Tibial artery (tissue), 4 donors: ENCODE measurements at places on chromosomes 1 and 21.
A peak's percentile ranks its signal among the peaks of the same experiment; 100 is the strongest.

- no peak for DNase-seq
Observed at GRCh38 chr1:54506594-54506993, 41.4 kb upstream of the ACOT11 start.

- DNase-seq, result no peak
Observed at GRCh38 chr1:19262047-19262446, 10.4 kb downstream of the MRTO4 start.

- DNase-seq, result no peak
Observed at GRCh38 chr1:243508303-243508713, 252.5 kb downstream of the SDCCAG8 start.

DNA sequence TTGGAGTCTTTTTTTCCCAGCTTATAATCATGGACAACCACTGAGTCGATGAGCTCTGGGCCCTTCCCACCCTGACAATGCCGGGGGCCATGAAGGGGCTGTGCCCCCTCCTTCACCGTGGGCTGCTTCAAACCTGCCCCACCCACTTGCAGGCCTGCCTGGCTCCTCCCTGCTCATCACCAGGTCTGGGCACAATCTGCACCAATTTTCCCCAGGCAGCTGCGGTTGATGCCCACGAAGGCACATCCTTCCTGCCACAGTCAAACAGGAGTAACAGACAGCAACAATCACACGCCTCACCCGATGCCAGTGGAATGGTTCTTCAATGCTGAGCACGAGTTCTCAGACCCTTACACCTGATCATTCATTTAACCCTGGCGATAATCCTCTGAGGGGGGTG, 18.9 kb downstream of the PGLYRP3 start:
- no peak for DNase-seq

DNA sequence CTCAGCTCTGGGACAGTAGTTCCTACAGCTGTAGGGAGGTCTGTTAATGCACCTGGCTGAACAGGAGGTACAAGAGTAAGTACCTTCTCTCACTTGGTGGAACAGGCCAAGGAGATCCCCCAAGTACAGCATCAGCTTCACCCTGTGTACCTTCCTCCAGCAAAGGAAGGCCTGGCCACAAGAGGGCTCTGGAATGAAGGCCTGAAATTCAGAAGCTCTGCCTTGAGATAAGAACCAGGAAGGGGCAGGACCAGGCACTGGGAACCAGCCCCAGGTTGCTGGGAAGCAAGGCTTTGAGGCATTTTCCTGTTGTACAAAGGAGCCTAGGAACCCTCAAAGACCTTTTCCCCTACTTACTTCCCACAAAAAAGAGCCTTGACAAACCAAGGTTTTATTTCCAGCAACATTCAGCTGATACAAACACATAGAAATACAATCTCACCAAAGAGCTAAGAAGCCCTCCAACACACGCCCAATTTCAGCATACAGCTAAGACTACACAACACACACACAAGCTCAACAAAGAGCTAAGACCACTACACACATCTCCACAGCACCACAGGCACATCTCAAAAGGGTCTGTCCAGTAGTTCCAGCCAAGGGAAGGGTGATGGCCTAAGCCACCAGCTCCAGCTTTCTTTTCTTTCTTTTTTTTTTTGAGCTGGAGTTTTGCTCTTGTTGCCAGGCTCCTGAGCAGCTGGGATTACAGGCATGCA, 23.5 kb downstream of the F11R start:
- peak; percentile 61 for DNase-seq

GRCh38 chr21:37668462-37669239, 247.6 kb downstream of the KCNJ6 start:
- no peak for DNase-seq

GRCh38 chr1:169949139-169949538, 55.4 kb upstream of the SCYL3 start:
- no peak for DNase-seq

DNA sequence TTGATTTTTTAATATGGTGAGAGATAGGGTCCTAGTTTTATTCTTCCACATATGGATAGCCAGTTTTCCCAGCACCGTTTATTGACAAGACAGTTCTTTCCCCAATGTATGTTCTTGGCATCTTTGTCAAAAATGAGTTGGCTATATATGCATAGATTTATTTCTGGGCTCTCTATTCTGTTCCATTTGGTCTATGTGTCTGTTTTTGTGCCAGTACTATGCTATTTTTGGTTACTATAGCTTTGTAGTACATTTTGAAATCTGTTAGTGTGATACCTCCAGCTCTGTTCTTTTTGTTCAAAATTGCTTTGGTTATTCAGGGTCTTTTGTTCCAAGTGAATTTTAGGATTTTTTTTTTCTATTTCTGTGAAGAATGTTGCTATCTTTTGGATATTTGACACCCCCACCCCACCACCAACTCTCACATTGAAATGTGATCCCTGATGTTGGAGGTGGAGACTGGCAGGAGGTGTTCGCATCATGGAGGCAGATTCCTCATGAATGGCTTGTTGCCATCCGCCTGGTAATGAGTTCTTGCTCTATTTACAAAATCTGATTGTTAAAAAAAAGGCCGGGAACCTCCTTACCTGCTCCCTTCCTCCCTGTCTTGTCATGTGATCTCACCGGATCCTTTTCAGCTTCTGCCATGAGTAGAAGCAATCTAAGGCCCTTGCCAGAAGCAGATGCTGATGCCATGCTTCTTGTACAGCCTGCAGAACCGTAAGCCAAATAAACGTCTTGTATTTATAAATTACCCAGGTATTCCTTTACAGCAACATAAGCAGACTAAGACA, 54.8 kb upstream of the KRTAP19-8 start:
- no peak for DNase-seq

DNA sequence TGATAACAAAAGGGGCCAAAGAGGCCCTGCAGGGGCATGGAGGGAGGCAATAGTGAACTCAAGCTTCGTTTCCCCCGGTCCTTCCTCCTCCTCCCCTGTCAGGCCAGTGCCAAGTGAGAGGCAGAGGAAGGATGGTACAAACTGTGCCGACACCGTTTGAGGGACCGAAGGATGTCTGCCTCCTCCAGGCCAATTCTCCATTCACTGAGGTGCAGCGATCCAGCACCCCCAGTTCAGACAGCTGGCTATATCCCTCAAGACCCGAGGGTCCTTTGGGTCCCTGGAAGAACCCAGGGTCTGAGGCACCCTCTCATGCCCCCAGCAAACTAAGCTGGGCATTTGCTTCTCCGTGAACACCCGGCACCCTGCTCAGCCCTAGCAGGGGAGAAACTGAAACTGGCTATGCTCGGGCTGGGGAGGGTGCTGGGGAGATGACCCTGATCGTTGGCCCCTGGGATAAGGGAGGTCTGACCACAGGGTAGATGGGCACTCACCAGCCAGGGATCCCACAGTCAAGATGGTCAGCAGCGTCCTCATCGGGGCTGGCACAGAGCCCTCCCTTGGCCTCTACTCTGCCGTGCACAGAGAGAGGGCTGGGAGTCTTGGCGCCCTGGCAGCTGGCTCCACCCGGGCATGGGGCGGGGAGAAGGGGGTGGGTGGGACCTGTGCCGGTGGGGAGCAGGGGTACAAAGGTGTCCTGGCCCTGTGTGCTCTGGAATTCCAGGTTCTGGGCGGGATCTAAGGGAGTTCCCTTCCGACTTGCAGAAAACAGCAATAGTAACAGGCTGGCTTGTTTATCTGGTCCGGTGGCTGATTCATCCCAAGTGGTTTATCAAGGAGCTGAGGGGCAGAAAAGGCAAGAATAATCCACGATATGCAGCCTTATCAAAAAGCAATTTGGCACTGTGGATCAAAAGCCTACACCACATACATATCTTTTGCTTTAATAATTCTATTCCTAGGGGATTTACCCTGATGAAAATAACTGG, at the start of gene IL22RA1:
Gene IL22RA1 (minus strand): TSS at position 595 of the 989 bp plus-strand sequence. CDS start 58 bp downstream, at position 537.
- DNase-seq, result peak; percentile 51

- peak; percentile 38 for DNase-seq
Observed at GRCh38 chr1:228555074-228555994, 68.2 kb downstream of the RNF187 start.

- DNase-seq, result no peak
Observed at GRCh38 chr1:4027492-4028138, 127.5 kb upstream of the C1orf174 start.

DNA sequence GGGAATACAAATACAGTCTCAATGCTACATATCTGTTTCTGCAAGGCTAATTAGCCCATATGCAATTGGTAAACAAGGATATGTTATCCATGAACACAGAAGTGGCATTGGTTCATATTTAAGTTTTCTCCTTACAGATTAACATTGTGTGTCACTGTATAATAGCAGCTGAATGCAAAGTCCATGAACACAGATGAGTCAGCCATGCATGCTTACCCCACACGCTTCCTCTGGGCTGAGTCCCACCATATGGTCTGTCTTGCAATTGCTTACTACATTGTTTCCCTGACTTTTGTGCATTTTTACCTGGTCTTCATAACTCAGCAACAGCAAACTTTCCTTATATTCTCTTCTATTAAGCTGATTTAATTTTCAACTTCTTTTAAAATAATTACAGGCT, 41.5 kb upstream of the TSNAX start:
- no peak for DNase-seq

DNA sequence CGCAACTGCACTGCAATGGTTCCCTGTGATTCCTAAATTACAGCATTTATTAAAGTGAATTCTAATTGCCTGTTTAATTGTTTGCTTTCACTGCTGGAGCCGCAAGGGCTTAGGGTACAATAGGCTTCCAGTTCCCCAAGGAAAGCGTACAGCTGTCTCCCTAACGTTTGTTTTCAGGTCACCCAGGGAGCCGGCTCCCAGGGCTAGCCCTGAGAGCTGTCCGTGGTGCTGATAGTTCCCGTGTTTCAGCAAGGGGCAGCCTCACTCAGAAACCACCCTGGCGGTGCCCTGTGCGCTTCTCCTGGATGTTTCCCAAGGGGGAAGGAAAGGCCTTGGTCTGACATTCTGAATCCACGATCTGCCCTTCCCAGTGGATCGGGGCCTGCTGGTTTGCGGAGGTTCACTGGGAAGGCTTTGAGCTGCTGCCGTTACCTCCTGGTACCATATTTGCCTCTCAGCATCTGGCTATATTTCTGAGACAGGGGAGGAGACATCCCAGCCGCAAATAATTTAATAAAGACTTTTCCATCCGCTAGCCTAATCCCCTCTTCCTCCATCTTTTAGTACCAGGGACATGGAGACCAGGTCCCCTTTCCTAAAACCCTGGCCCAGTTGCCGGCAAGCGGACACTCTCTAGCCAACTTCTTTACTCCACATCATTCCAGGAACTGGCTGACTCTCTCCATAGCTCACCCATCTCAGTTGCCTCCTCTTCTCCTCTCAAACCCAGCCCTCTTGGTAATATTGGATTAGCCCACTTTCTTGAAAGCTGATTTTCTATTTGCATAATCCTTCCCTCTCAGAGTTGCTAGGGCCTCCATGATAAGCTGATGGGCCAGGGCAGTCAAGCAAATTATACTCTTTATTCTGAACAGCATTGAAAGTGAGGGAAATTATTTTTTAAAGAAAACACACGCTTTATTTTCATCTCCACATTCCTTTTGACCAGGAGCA, 149.0 kb downstream of the IGSF21 start:
- no peak for DNase-seq

DNA sequence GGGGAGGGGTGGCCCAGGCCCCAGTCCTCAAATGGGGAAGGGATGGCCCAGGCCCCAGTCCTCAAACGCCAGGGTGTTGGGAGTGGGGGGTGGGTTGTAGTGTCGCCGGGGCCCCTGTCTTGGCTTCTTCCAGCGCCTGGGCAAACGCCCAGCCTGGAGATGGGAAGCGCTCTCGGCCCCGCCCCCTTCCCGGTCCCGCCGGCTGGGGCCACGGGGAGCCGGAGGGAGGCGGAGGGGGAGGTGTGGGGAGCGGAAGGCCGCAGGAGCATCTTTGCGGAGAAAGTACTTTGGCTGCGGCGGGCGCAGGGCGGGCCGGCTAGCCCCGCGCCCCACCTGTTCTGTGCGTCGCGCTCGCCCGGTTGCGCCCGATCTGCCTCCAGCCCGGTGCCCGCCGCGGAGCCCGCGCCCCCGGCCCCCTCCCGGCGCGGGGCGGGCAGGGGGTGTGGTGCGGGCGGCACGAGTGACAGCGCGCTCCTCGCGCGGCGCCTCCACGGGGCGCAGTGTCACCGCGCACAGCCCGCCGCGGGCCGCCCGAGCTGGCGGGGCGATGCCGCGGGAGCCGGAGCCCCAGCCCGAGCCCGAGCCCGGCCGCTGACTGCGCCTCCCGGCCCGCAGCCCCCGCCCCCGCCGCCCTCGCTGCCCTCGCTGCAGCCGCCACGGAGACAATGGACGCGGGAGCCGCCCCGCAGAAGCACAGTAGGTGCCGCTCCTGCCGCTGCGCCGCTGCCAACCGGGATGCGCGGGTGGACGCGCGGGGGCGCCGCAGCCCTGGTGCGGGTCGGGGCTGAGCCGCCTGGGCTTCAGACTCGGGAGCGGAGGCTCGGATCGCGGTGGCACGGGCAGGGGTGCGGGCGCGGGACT, 31.1 kb upstream of the PEX10 start:
- no peak for DNase-seq

DNA sequence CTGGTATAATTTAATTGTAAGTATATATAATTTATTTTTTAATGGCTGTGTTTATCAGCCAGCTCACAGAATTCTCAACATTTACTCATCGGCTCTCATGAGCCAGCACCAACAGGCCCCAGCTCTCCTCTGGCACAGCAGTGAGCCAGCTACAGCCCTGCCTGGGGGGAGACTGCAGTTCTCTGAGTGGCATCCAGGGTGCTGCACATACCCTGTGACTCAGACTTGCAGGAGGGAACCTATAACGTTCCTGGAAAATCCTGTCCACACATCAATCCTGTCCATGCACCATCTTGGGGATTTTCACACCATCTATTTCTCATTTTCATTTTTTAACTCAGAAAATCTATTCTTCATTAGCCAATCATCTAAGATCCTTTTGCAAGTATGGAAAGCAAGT, 36.5 kb downstream of the FHAD1 start:
- DNase-seq, result no peak

GRCh38 chr1:174008979-174009378, 13.2 kb downstream of the RC3H1 start:
- DNase-seq, result no peak

DNA sequence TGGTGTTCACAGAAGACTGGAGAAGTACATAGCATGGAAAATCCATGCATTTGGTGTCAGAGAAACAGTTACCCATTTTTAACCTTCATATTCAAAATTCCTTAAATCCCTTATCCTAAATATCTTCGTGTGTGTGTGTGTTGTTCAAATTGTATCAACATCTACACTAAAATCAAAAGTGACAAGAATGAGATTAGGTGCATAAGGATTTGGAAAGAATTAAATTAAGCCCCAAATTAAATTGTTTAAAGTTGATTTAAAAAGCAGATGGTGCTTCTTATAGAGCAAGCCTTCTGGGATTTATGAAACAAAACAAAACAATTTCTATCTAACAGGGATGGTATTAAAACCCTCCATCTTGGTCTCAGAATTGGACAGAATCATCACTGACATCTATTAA, 4.7 kb downstream of the RSPH1 start:
- DNase-seq, result no peak

- DNase-seq, result no peak
Observed at GRCh38 chr1:178684111-178684510, 40.9 kb upstream of the RALGPS2 start.

- no peak for DNase-seq
Observed at GRCh38 chr1:31038360-31038759, 27.2 kb downstream of the PUM1 start.

DNA sequence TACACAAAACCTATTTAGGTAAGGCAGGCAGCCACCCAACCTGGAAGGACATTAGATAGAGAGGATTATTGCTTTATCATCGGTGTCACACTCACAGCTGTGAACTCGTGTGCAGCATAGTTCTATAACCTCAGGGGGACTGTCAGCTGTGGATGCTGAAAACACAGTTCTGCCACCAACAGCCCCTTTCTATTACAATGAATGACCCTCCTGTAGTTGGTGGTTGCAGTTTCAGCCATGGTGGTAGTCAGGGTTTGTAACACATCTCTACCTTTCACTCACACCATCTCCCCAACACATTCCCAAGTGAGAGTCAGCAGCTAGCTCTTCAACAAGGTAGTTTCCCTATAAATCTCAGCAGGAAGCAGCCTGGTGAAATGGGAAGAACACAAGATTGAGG, 136.8 kb downstream of the ZC3H11B start:
- no peak for DNase-seq
